ENCODE measurements at places on chromosomes 3 and 15.

- DNase-seq, result no peak
These were observed 192.7 kb upstream of the FEZF2 start for GRCh38 chr3:62566022-62566557.

- no peak for DNase-seq
These were observed 28.3 kb downstream of the FBXO40 start for GRCh38 chr3:121621491-121621890.

GRCh38 chr3:4491855-4492207 lies 1.3 kb upstream of the ITPR1 start:
- DNase-seq, result no peak

DNA sequence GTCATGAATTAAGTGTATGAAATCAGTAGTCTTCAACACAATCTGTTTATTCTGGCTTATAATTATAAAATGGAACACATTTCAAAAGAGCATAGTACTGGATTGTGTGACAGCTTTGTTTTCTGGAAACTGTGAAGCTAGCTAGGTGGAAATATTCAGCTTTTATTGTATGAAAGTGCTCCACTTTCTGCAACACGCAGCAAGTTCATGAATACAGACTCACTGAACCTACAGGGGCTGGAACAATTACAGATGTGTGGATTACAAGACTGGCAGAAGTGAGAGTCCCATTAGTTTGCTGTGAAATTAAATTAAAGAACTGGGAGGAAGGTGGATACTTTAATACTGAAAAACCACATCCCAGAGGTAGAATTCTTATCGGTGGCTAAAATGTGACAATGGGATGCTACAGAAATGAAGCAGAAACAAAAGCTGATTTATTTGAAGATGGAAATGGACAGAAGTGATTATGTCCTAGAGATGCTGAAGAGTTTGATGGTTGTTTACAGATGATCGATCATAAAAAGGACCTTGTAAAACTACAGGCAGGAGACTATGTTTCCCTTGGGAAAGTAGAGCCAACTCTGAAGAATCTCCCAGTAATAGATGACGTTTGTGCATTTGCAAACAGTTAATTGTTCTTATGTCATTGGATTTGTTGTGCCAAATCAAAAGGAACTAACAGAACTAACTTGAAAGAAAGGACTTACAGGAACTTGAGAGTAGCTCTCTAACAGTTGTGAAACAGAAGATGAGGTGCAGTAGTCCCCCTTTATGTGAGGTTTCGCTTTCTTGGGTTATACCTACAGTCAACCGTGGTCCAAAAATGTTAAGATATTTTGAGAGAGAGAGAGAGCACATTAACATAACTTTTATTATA lies 15.7 kb downstream of the TF start:
- no peak for DNase-seq

GRCh38 chr15:72353266-72353665 lies 22.5 kb downstream of the HEXA start:
- no peak for DNase-seq

Data from progenitor cell of endocrine pancreas (in vitro differentiated cells).